ENCODE measurements at places on chromosomes 3 and 15.

GRCh38 chr15:68633231-68634121 lies 54.7 kb downstream of the CORO2B start:
- DNase-seq: no peak

DNA sequence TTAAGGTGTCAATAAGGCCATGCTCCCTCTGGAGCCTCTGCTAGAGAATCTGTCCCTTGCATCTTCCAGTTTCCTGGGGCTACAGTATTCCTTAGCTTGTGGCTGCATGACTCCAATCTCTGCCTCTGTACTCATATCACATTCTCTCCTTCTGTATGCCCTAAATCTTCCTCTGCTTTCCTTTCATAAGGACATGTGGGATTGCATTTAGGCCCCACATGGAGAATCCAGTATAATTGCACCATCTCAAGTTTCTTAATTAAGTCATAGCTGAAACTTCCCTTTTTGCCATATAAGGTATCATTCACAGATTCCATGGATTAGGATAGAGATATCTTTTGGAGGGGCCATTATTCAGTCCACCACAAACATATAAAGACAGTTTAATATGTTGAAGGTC lies 409.8 kb upstream of the TMCO5A start:
- DNase-seq: no peak

GRCh38 chr3:72210261-72210660 lies 425.3 kb upstream of the PROK2 start:
- DNase-seq: no peak

GRCh38 chr3:87607234-87607633 lies 330.9 kb upstream of the POU1F1 start:
- no peak for DNase-seq

DNA sequence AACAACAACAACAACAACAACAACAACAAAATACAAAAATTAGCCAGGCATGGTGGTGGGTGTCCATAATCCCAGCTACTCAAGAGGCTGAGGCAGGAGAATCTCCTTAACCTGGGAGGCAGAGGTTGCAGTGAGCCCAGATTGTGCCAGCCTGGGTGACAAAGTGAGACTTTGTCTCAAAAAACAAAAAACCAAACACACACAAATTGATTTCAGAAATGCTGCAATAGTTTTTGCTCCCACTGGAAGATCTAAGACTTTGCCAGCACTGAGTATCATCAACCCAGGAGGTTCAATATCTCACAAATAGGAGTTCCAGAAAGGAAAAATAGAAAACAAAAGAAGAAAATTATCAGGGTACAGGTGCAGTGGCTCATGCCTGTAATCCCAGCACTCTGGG lies 16.2 kb upstream of the CCR8 start:
- DNase-seq: no peak

- no peak for DNase-seq
Measured at GRCh38 chr15:53962646-53963561, 15.3 kb upstream of the UNC13C start.

DNA sequence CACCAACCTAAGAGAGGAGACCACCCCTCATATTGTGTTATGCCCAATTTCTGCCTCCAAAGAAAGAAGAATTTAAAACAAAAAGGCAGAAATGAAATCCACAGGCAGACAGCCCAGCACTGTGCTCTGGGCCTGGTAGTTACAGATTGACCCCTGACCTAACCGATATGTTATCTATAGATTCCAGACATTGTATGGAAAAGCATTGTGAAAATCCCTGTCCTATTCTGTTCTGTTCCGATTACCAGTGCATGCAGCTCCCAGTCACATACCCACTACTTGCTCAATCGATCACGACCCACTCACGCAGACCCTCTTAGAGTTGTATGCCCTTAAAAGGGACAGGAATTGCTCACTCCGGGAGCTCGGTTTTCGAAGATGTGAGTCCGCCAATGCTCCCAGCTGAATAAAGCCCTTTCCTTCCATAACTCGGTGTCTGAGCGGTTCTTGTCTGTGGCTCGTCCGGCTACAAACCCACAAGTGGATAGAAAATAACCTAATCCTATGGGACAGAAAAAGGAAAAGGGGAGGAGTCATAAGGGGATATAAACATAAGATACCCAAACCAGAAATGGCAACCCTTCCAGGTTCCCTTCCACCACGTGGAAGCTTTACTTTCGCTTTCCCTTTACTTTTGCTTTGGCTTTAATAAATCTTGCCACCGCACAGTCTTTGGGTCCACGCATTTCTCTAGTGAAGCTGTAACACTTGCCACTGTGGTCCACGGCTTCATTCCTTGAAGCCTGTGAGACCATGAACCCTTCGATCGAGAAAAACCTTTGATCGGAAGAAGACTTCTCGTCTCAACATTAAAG lies 1.7 kb upstream of the CFAP91 start:
- DNase-seq: no peak

- DNase-seq: no peak
Measured at GRCh38 chr3:133380481-133381225, 19.2 kb upstream of the BFSP2 start.

GRCh38 chr3:138265745-138266144 lies 63.9 kb downstream of the NME9 start:
- no peak for DNase-seq

GRCh38 chr3:29906906-29907305 lies 626.0 kb downstream of the RBMS3 start:
- no peak for DNase-seq

DNA sequence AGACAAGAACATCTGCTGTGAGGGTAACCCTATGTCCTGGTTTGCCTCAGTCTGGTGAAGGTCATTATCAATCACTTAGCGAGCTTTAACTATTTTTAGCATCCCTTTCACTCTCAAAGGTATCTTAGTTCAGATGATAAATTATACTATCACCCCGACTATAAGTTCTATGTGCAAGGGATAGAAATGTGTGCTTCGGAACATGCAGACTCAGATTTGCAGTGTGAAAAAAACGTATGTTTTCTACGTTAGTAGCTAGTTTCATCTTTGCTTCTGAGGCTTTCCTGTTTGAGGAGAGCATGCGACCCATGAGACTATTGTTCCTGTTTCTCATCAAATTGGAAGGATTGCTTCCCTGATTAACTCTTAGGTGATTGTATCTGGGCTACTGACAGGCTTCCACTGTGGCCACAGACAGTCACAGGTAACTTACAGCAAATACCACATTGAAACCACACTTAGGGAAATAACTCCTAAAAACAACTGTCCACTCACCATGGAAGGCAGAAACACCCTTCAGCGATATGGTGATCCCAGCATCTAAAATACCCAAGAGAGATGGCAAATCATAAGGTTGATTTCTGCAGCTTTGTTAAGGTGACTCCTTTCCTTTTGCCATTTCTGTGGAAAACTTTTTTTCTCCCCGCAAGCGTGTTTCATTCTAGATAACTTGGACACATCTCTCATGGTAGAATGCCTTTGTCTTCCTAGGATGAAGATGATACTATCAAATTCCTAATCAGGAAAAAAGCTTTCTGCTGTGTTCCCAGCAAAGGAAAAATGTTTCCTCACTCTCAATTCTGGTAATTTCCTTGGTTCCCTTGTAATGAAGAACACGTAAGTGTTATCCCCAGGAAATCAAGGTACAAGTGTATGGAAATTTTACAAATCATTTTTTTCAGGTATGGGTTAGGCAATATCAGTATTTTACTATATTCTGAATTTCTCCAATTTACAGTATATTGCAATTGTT lies 5.2 kb downstream of the GCSAM start:
- no peak for DNase-seq

DNA sequence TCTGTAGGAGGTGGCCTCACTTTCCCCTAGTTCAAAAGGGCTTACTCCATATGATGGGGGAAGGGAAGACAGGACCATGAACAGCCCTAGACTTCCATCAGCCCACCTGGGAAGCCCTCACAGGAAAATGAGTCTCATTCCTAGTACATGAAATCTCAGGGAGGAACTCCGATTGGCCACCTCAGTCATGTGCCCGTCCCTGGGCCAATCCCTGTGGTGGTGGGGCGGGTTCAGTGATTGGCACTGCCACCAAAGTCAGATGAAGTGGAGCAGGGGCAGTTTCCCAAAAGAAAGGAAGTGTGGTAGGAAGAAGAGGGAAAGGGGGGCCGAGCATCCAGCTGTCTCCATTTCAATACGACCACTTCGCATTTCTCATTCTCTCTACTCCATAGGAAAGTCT lies 25.9 kb upstream of the GP9 start:
- no peak for DNase-seq

DNA sequence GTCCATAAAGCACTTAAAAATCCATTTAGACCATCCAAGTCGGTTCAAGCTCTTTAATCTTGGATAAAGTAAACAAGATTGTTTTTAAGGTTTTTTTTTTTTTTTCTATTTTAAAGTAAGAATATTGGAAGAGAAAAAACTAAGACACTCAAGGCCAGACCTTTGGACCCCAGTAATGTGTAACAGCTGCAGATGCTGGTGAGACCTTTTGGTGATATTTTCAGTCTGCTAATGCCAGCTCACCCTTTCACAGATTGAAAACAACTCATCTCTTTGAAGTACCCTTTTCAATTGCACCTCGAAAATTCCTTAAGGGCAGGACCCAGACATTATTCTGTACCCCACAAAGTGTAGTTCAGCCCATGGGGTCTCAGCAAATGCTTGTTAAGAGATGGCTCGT lies 260.7 kb upstream of the CTNNB1 start:
- no peak for DNase-seq

- DNase-seq: no peak
Measured at GRCh38 chr3:161640181-161640580, 143.6 kb downstream of the OTOL1 start.

DNA sequence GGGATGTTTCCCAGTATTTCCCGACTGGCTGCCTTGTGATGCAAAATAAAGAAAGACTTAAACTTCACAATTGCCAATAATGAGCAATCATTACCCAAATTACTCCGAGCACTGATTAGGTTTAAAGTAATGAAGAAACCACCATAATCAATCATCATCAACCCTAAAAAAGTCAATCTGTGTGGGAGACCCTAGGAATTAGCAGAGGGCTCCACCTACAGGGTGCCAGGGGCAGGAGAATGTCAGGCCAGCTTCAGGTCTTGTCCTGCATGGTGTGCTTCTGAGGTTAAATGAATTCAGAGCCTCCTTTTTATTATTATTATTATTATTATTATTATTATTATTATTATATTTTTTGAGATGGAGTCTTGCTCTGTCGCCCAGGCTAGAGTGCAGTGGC lies 478.0 kb upstream of the ARRDC4 start:
- DNase-seq: no peak

GRCh38 chr3:109313061-109313460 lies 3.3 kb downstream of the DPPA2 start:
- no peak for DNase-seq

DNA sequence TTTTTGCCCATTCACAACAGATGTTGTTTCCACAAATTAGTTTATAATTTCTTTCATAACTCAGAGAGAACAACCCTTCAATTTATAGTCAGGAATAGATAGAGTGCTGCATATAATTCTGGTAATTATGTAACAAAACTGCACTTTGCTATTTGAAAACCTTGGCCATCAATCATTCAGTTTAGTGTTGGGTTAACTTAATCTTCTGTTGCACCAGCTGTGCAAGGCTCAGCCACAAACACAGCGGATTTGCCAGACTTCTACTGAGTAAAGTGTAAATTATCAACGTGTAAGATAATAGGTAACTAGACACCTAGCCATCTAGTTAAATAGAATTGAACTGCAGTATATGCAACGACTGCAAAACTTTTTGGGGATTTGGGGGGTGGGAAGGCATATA lies 1064.3 kb upstream of the EPHA6 start:
- DNase-seq: no peak

GRCh38 chr3:142216321-142216720 lies 9.1 kb downstream of the GK5 start:
- DNase-seq: no peak

DNA sequence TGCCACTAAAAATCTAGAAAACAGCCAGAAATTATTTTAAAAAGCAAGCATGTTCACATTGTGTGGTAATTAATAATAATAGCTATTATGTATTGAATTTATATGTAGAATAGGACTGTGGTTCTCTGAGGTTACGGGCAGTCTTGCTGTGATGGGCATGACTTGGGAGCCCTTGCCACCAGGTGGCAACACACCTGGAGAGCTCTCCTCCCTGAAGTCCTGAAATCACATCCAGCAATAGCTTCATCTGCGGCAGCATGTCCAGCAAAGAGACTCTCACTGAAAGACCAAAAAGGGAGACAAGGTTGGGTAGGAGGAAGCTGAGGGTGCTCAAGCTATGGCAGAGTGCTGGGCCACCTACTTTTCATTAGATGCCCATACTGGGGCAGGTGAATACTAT lies 206.8 kb upstream of the IL12A start:
- DNase-seq: no peak

GRCh38 chr15:44265757-44266156 lies 22.8 kb upstream of the GOLM2 start:
- DNase-seq: no peak

DNA sequence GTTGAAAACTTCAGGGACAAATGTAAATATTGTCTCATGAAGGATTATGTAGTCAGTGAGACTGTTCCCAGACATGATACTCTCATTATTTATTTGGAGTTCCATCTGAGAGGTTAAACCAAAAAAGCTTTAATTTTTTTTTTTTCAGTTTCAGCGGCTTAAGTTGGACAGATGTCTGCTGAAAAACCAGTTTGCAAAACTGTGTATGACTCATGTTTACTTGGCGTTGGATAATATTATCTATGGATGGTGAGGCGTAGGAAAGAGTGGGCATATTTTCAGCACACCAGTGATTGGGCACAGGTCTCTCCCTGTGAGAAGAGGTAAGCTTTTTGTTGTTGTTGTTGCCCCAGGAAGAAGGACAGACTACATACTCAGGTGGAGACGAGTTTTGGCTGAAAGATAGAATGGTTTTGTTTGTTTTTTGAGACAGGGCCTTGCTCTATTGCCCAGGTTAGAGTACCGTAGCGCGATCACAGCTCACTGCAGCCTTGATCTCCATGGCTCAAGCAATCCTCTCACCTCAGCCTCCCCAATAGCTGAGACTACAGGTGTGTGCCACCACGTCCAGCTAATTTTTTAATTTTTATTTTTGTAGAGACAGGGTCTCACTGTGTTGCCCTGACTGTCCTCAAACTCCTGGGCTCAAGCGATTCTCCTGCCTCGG lies 16.4 kb upstream of the ANXA2 start:
- no peak for DNase-seq

- no peak for DNase-seq
Measured at GRCh38 chr15:96183514-96183850, 147.0 kb upstream of the NR2F2 start.

GRCh38 chr15:41983621-41984571 lies 11.5 kb upstream of the EHD4 start:
- no peak for DNase-seq

- no peak for DNase-seq
Measured at GRCh38 chr3:65672871-65673815, 365.6 kb downstream of the MAGI1 start.

DNA sequence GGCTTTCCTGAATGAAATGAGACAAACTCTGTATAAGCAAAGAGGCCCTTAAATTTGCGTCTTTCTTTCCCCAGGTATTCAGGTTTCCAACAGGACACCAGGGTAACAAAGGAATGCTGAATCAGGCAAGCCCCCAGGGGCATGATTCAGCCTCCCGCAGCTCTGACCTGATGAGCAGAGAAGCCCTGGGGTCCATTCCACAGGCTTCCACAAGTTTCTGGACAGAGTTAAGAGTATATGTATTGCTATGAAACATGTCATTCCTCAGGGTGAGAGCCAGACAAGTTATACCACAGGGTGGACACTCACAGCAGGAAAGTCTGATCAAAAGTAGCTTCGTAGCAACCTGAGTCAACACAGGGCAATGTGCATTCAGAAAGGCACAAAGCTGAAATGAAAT lies 68.1 kb upstream of the CTNNB1 start:
- DNase-seq: no peak

- DNase-seq: no peak
Measured at GRCh38 chr3:192273697-192274010, 453.7 kb downstream of the FGF12 start.

Data from stimulated activated CD4-positive, alpha-beta T cell treated with anti-CD3 and anti-CD28 coated beads, Interleukin-2, amount 100 ng/mL, for 4 hours (primary cell).